ENCODE measurements at places on chromosomes 6 and 20. TPM values are rescaled to one million over a fixed set of nuclear protein-coding genes. Genes with fewer than 3 reads are reported as not detected.

Gene SMOC2
- not detected for total RNA-seq

Gene MICAL1
- 102 TPM for total RNA-seq

Gene BMP5
- not detected for total RNA-seq

Gene COL9A1
- total RNA-seq = not detected

Gene PPP1R16B
- 53.7 TPM for total RNA-seq

Gene ANKRD66
- total RNA-seq = not detected

DNA sequence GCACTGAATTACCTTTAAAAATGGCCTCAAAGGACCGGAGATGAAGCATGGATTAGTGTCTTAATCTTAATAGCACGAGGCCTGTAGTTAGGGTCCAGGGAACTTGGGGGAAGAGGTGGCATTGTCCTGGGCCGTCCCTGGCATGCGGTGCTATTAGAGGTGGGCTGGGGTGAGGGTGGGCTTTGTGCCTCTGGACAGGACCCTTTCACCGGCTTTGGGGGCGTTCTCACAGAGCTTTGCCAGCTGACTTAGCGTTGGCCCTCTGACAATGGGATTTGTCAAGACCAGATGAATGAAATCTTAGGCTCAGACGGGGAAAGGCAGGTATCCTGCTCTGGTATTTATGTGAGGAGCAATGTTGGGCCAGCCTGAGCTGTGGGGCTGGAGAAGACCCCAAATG lies 59.6 kb downstream of the ERMARD start:
- DNase-seq = no peak

DNA sequence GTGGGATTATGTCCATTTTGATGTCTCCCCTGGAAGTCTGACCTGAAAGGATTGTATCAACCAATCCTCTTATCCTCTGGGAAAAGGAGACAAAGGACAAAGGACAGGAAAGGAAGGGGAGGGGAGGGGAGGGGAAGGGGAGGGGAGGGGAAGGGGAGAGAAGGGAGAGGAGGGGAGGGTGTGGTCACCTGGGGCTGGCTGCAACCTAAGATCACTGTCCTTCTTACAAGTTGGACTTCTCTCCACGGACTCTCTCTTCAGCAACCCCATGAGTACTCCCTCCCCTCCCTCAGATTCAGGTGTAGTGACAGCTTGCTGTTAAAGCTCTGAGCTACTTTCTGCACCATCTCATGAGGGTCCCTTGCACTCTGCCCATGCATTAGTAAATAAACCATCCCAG lies 58.9 kb upstream of the KLHL31 start:
- no peak for DNase-seq

GRCh38 chr20:58556961-58557360 lies 41.8 kb upstream of the APCDD1L start:
- DNase-seq = no peak

GRCh38 chr6:161639772-161640171 lies 365.9 kb upstream of the AGPAT4 start:
- no peak for DNase-seq

DNA sequence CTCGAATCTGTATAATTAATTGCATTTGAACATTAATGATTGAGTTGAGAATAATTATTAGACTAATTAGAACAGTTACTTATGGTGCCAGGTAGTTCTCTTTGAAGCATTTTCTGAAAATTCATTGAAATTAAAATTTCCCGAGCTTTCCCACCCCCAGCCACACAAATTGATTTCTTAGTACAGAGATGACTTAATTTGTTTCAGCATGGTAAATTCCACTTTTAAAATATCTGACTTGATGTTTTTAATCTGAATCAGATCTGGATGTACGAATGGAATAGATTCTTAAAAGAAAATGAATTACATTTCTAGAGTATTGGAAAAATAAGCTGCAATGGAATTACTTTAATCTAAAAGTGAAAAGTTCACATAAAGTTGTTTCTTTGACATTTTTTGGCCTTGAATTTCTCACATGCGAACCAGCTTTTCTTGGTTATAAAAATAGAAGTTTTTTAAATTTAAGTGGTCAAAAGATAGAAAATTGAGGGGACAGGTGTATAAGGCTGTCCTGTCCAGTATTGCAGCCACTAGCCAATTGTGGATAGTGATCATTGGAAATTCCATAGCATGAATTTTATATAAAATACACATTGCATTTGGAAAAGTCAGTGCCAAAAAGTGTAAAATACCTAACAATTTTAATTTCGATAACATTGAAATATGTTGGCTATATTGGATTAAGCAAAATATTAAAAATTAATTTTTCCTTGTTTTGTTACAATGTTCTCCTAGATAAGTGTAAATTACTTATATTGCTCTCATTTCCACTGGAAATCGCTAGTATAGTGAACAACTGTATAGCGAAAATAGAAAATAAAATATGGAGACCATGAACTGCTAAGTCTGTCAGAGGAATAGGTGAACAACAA lies 102.9 kb downstream of the OR2B2 start:
- DNase-seq = peak; percentile 14

GRCh38 chr6:113291751-113292445 lies 565.2 kb upstream of the MARCKS start:
- no peak for DNase-seq

DNA sequence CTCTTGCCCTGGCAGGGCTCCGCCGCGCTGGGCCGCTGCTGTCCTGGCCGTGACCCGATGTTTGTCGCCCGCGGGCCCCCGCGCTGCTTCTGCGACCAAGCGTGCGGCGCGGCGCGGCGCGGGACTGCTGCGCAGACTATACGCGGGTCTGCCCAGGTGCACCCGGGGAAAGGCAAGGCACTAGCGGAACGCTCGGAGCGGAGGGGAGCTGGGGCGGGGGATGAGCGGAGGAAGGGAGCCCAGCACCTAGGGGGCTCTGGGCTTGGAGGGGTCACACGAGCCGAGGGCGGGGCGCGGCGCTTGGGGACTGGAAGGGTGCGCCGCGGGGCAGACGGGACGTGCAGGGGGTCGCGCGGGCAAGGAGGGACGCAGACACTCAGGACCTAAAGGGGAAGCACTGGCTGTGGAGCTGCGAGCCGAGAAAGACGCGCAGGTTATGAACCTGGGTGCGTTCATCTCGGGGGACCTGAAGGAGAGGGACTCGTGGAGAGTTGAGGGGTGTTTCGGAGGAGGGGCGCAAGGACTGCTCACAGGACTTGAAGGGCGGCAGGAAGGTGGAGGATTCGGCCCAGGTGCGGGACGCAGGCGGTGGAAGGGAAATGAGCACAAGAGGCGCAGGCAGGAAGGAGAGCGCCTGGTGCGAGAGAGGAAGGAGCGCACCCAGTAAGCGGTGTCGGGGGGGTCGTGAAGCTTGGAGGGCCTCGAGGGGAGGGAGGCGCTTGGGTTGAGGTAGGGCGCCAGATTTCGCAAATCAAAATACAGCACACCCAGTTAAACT lies 40.8 kb upstream of the ZNFX1 start:
- no peak for DNase-seq

GRCh38 chr6:63537201-63537958 lies 34.9 kb upstream of the LOC128125822 start:
- DNase-seq = no peak

- DNase-seq = no peak
Observed at GRCh38 chr6:65199121-65199520, 507.9 kb downstream of the EYS start.

DNA sequence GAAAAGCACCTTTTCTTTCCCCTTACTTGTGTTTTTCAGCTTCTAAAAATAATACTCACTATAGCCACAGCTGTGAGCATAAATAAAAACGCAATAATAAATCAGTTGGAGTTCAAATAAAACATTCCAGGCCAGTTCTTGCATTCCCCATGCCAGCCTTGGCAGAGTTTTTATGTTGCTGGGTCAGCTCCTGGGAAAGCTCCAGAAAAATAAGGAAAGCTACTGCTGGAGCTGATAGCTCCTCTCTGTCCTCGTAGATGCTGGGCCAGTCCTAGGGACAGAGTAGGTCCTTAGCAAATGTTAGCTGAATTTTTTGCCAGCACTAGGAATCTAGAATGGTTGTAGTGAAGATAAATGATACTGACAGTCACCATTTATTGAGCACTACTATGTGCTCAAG lies 389.0 kb upstream of the SYNCRIP start:
- no peak for DNase-seq

- DNase-seq = peak; percentile 48
Observed at GRCh38 chr6:11496152-11497060, 41.1 kb upstream of the TMEM170B start.

DNA sequence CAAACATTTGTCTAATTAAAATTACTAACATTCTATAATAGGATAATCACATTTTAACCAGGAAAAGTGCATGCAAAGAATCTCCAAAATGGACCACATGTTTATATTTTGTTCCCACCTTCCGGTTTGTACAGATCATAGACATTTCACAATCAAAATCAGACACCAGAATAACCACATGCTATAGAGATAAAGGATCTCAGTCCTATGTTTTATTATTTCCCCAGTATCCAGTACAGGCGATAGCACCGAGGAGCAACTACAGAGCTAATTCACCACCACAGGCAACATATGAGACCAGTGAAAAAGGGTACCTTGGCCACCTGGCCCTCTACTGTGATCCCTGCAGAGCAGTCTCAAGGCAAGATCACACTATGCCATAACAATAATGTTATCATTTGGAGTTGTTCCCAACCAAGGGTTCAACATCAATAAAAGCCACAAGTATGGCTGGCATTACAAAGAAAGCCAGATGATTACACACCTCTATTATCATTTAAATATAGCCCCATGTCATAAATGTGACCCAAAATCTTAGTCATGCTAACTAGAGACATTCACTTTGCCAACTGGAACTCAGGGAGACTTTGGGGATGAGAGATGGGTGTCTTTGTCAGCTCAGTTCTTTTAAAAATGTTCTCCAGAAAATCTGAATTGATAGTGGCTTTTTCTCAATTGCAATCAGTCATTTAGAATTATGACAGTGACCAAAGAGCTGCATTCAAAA lies 46.7 kb downstream of the RALGAPA2 start:
- DNase-seq = no peak

GRCh38 chr6:159978291-159979135 lies 9.6 kb downstream of the IGF2R start:
- DNase-seq = peak; percentile 78

GRCh38 chr6:150409576-150410066 lies 40.8 kb downstream of the IYD start:
- DNase-seq = no peak

DNA sequence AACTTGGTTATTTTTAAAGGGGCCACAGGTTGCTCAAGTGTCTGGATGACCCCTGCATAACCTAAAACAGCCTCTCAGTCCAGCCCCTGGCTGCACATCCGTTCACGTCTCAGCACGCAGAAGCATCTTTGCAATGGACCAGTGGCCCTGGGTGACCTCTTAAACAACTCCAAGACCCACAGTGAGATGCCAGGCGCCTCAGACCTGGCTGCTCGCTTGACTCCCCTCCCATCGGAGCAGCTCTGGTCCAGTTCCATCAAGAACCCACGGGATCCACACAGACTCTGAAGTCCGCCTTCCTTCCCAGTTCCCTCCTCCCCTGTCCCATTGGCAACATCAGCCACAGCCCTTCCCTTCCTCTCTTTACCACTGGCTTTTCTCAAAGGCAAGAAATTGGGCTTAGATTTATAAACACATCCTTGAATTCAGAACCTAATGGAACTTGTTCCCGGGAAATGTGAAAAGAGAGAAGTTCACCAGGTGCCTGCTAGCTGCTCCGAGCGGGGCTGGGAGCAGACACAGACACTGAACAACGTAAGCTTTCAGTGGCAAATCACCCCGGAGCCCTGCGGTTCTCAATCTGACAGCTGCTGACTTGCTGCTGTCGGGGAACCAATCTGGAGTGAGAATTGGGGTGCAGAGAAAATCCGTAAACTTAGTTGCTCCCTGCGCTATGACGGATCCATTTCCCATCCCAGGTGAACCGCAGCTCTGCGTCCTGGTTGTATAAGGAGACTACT lies 39.6 kb upstream of the MPC1 start:
- no peak for DNase-seq

DNA sequence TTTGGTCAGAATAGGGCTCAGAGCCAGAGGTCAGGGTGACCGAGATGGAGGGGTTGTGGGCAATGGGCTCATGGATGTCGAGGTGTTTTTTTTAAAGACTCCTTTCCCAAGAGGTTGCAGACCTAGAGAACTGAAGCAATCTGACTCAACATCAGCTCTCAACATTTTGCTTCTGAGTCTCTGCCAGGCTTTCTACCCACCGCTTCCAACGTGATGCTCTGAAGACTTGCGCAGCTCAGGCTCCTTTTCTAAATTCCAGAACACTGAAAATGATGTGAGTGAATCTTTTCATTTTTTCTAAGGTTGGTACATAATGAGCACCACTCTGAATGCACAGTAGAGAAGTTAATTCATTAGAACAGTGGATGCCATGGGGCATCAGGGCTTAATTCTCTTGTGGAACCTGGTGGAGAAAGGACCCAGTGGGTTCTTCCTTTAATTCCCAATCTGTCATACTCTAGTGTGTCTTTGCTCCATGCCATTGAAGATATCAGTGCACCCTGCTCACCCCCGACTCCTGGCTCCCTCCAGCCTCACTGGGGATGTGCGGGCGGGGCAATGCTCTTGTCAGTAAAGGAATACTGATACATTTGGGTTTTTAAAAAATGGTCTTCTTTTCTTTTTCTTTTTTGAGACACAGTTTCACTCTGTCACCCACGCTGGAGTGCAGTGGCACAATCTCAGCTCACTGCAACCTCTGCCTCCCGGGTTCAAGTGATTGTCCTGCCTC lies 17.0 kb upstream of the KIF13A start:
- no peak for DNase-seq

DNA sequence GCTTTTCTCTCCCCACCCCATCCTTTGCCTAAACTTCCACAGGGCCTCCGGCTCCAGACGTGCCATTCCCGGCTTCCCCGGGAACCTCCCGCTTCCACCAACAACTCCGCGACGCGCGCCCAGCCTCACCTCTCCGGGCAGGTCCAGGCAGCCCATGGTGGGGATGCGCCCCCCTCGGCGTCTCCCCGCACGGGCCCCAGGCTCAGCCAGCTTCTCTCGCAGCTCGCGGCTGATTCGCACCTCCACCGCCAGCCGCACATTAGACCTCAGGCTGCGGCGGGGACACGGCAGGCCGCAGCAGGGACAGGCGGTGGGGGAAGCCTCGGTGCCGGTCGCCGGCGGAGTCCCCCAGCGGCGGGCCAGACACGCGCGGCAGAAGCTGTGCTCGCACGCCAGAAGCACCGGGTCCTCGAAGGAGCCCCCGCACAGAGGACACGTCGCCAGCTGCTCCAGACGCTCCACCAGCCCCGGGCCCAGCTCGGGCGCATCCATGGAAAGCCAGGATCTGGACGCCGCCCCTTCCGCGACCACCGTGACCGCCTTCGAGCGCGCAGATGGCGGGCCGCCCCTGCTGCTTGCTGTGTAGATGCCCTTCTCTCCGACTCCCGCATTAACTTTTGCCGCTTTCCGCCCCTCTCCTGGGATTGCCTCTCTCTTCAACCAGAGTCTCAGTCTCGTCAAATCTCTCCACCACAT lies at the start of gene RNF39:
Gene RNF39 (minus strand): TSS at position 676 of the 696 bp plus-strand sequence. CDS start 184 bp downstream, at position 492.
- DNase-seq = no peak

- DNase-seq = no peak
Observed at GRCh38 chr6:168434505-168434904, 6.5 kb upstream of the SMOC2 start.

- DNase-seq = no peak
Observed at GRCh38 chr20:3900187-3900604, 11.0 kb downstream of the PANK2 start.

DNA sequence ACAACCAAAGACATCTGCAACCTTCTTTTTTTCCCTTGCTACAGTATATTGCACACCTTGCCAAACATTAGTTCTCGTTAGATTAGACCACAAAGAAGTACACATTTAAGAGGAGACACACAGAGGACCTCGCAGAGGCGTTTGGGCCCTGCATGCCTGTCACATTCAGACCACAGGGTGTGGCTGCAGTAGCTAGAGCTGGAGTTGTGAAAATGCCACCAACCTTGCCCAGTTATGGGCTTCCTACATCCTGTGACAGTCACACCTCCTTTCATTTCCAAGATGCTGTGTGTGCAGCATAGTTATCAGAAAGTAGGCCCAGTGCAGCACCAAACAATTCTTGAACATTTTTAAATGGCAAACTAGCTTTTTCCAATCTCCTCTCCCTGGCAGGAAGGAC lies 2.4 kb downstream of the SYNE1 start:
- DNase-seq = peak; percentile 50
